Central memory CD4-positive, alpha-beta T cell (primary cell): ENCODE measurements at places on chromosomes 4 and X.

GRCh38 chr4:61716426-61716825 is 516.3 kb downstream of the ADGRL3 start:
- no peak for DNase-seq

GRCh38 chr4:177960566-177960965 is 518.3 kb upstream of the AGA start:
- DNase-seq = no peak

DNA sequence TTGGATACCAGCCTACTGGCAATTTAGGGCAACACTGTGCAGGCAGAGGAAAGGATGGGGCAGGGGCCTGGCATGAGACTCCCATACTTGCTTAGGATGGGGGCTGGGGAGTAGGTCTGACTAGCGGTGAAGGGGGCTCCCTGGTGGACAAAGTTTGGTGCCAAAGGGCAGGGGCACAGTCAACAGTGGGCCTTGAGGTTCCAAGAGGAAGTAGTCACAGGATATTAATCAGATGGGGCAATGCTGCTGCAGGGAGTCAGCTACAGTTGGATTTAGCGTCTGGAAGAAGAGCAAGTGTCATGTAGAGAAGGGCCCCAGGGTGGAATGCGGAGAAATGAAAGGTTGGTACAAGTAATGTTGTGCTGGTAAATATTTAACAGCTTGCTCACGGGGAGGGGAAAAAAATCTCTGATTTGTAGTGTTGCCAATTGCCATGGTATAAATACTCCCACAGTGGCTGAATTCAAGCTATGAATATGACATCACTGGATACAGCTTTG is 139.4 kb downstream of the PJA1 start:
- DNase-seq = no peak

GRCh38 chrX:20260885-20261284 is 5.8 kb downstream of the RPS6KA3 start:
- DNase-seq = no peak

- DNase-seq = no peak
These were observed 231.1 kb upstream of the ANXA3 start for GRCh38 chr4:78320349-78320935.

DNA sequence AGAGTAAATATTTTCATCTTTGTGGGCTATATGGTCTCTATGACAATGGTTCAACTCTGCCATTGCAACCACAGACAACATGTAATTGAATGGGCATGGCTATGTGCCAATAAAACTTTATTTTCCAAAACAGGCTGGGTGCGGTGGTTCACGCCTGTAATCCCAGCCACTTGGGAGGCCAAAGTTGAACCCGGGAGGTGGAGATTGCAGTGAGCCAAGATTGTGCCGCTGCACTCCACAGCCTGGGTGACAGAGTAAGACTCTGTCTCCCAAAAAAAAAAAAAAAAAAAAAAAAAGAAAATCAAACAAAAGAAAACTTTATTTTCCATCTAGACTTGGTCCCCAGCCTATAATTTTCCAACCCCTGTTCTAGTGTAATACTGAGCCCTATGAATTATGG is 38.4 kb upstream of the LAS1L start:
- no peak for DNase-seq

- peak; percentile 62 for DNase-seq
These were observed 90.0 kb upstream of the EDA2R start for GRCh38 chrX:66728818-66729271.

- DNase-seq = no peak
These were observed 111.1 kb downstream of the CFAP299 start for GRCh38 chr4:80446664-80447063.

GRCh38 chr4:7547368-7548040 is 112.8 kb upstream of the PSAPL1 start:
- no peak for DNase-seq

- no peak for DNase-seq
These were observed 159.6 kb upstream of the KLF3 start for GRCh38 chr4:38504396-38504715.

- no peak for DNase-seq
These were observed 1070.8 kb downstream of the FAM133A start for GRCh38 chrX:94744786-94745185.

DNA sequence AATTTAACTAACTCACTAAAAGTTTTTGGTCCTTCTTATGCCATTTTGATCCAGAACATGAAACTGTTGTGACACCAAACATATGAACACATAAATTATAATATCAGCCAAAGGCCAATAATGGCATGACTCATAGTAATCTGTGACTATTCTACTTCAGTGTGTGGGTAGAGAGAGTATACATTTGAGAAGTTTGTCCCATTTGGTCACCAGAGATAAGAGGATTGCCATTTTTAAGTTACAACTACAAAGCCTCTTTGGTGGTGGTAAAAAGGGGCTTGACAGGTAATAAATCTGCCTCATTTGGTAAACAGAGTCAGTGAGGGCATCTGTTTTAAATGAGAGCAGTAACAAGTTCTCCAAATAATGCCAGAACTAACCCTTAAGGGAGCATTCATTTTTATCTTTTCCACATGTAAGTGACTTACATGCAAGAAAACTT is 117.9 kb downstream of the TBC1D19 start:
- DNase-seq = no peak

- DNase-seq = no peak
These were observed 148.8 kb downstream of the CPEB2 start for GRCh38 chr4:15151033-15151432.

GRCh38 chrX:118016422-118016821 is 100.2 kb downstream of the KLHL13 start:
- DNase-seq = no peak

DNA sequence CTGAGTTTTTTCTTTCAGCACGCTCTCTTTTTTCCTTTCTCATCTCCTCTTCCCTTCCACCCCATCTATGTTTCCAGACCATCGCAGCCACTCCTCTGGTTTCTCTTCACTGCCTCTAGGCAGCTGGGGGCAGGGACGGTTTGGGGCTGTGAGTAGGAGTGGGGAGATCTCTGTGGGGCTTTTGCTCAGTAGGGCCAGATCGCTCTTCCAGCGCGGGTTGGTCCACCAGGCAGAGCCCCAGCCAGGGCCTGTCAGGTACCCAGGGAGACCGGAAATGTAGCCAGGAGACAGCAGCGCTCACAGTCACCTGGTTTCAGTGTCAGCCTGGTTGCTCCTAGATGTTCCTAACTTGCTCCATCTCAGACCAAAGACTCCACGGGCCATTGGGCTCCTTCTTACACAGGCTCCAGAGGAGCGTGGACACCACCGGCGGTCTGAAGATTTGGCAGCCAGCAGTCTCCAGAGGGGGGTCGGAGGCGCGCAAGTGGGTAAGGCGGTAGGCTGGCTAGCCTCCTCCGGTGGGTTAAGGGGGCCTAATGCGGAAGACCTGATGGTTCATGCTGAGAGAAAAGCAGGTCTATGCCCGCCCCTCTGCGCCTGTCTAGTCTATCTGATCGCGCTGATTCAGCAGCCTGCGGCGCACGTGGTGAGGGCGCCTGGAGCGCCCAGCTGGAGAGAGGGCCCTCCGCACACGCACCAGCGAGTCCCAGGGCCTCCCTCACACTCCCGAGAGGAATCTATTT is 1.8 kb downstream of the FGF5 start:
- DNase-seq = no peak

DNA sequence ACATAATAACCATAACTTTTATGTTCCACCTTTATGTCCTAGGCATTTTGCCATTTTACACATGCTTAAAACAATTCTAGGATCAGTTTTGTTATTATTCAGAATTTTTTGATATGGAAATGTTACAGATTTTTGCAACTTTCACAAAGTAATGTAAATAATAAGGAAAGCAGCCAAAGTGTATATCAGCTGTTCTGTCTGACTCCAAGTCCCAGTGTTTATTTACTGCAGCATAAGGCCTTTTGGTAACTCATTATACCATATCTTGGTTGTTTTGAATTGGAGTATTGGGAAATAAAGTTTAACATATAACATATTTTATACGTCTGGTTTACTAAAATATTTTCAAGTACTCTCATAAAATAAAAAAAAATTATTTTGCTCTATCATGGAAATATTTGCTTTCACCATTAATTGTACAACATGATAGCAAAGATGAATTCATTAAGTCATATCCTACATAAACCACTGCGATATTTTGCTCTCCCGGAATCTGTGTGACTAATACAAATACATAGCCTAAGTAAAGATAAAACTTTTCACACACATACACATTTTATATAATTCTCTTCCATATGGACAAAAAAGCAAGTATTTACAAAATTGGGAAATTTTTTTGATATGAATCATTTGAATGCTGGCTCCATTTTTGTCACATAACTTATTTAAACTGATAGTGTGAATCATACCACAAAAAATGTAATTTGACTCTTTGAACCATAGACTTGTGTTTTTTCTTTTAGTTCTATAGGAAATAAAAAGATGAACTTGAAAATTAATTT is 399.0 kb downstream of the PABPC4L start:
- DNase-seq = no peak

- no peak for DNase-seq
These were observed 87.3 kb downstream of the ADGRG4 start for GRCh38 chrX:136387951-136388502.

DNA sequence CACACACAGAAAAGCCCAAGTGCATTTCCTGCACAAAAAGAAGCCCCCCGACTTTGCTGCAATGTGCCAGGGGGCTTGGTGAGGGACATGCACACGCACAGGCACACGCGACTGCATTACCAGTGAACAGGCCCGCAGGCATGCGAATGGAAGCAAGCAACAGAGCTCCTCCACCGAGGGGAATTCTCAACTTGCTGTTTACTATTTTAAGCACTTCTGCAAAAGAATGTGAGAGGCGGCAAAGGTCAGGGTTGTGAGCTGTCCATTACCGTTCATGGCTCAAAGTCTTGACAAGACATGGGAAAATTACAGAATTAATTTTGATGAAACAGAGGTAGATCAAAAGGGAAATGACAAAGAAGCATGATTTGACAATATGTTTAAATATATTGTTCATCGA is 342.5 kb upstream of the NOCT start:
- DNase-seq = no peak

GRCh38 chrX:153971450-153972367 is at the start of gene HCFC1:
HCFC1 (minus strand) TSS chrX:153971818; CDS start chrX:153970840, 978 bp downstream.
- peak; percentile 94 for DNase-seq

GRCh38 chr4:3291969-3292570 is 751 bp upstream of the RGS12 start:
- peak; percentile 9 for DNase-seq

GRCh38 chrX:128464116-128464515 is 411.9 kb upstream of the ACTRT1 start:
- no peak for DNase-seq

- no peak for DNase-seq
These were observed 43.1 kb downstream of the ATP11C start for GRCh38 chrX:139889760-139890159.

DNA sequence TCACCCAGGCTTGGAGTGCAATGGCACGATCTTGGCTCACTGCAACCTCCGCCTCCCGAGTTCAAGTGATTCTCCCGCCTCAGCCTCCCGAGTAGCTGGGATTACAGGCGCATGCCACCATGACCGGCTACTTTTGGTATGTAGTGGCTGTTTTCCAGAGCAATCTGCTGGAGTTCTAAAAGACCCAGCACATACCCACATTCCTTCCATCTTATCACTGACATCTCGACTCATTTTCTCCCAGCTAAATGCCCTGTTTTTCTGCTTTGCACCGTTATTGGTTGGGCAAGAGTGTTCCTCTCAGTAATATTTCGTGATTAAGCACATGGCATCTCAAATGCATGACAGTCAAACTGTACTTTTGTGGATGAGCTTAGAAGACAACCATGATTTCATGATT is 53.7 kb downstream of the PRKX start:
- no peak for DNase-seq

- no peak for DNase-seq
These were observed 546.5 kb upstream of the FAT1 start for GRCh38 chr4:187270154-187270553.

GRCh38 chr4:26388671-26389070 is 67.9 kb downstream of the RBPJ start:
- no peak for DNase-seq

- DNase-seq = no peak
These were observed 73.0 kb upstream of the KLHL13 start for GRCh38 chrX:118189628-118190027.

- no peak for DNase-seq
These were observed 203.4 kb downstream of the CCSER1 start for GRCh38 chr4:90330546-90330945.

DNA sequence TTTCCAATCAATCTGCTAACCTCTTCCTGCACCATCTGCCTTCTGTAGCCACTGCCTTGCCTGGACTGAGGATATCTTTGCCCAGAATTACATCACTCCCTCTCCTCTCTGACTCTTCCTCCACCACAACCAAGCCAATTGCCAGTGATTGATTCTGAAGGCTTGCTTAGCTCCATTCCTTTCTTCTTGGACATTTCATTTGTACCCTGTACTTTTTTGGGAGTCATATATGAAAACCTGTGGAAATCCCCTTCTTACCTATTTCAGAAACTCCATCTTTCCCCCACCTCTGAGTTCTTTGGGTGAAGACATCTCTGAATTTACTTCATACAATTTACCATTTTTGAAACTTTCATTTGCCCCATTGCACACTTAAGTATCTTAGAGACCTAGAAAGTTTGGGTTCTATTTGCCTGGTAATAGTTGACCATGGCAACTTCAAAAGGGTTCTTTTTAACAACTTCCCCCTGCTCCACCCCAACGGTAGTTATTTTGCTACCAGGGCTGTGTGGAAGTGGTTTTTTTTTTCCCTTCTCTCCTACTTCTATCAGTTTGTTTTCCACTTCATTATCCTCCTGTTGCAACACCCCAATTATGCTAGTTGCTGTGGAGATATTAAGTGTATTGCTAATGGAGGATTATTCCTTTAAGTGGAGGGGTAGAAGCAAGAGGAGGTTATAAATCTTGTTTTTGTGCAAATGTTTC is 14.3 kb downstream of the SGMS2 start:
- no peak for DNase-seq

- no peak for DNase-seq
These were observed 37.3 kb downstream of the RRAGB start for GRCh38 chrX:55754861-55755294.

DNA sequence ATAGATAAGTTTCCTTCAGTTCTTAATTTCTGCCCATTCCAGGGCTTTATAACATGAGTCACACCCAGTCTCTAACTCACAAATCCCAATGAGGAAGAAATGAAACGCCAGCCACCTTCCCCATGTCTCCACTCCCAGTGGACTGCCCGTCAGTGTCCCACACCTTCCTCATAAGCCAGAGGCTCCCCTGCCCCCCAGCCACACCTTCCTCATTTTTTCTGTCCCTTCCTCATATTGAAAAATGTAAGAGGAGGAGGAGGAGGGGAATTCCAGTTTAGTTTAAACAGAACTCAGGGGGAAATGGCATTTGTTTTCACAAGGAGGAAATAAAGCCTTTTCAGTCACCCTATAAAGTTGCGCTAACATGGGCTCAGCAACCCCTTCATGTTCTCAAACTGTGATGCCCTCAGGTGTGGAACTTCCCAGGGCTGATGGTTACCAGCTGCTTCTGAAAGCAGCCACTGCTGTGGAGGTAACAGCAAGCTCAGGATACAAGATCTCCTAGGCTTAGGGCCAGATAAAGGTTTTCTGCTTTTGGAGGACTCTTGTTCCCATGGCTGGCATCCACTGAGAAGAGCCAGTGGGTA is 97.8 kb downstream of the PARM1 start:
- DNase-seq = no peak
